ENCODE measurements at places on chromosomes 16 and 17.

GRCh38 chr16:1592446-1592845, 19.4 kb downstream of the IFT140 start:
- no peak for DNase-seq

GRCh38 chr17:41736983-41737679, 2.7 kb upstream of the HAP1 start:
- DNase-seq, result no peak

DNA sequence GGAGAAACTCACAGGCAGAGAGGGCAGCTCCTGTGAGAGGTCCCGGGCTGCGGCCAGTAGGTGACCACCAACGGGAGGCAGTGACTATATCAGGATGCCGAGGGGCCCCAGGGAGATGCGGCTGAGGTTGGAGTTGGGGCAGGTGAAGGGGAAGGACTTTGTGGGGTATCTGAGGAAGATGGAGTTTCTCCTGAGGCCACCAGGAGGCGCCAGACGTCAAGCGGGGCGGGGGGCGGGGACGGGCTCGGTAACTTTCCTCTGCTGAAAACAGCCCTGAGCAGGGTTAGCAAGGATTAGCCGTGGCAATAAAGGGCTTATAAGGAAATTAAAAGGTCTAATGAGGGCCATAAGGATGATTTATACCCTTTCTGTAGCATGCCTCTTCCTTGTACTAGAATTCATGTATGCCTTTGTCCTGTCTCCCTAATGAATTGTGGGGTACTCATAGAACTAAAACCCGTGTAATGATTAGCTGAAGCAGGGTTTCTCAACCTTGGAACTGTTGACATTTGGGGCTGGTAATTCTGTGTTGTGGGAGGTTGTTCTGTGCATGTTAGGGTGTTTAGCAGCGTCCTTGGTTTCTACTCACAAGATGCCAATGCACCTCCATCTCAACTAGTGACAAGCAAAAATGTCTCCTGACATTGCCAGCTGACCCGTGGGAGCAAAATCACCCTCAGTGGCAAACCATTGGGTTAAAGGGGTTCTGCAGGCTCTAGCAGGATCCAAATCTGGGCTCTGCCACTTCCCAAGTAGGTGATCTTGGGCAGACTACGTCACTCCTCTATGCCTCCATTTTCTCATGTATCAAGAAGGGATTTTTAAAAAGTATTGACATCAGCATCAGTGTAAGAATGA, 74.8 kb upstream of the GRIN2A start:
- DNase-seq, result peak; percentile 7

GRCh38 chr16:69476920-69477443, 52.6 kb downstream of the CYB5B start:
- no peak for DNase-seq

DNA sequence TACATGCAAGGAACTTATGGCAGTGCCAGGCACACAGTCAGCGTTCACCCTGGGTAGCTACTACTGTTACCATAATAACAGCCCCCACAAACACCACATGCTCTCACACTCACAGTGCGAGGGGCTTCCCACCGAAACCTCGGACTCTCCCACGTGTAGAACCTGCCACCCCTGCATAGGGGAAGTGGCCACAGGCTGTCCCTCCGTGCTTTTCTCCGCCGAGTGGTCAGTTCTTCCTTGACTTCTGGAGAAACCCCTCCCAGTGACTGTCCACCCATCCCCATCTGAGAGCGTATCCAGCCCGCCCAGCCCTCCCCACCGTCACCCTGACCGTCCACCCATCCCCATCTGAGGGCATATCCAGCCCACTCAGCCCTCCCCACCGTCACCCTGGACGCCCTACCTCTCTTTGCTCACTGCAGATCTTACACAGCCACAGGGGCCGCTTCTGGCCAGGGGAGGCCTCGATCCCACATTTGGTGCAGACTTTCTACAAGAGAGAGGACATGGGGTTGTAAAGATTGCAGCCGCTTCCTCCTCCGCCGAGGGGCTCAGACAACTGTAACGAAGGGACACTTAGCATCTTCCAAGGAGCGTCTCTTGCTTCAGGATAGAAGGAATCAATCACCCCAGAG, 71.1 kb downstream of the RPH3AL start:
- DNase-seq, result no peak

GRCh38 chr16:68665501-68665900, 20.4 kb downstream of the CDH3 start:
- DNase-seq, result no peak

- DNase-seq, result no peak
Observed at GRCh38 chr17:48871551-48872351, 20.8 kb upstream of the ATP5MC1 start.
